GM23248 (cell line): ENCODE measurements at places on chromosomes 16 and 17. TPM values are rescaled to one million over a fixed set of nuclear protein-coding genes. Genes with fewer than 3 reads are reported as not detected.

GRCh38 chr17:75633486-75634375, 497 bp downstream of the SMIM5 start:
- H3K27me3 ChIP-seq = no peaks in the 10 kb centered on the region
- peak overlapping the region; percentile 73 for H3K27ac ChIP-seq
- peaks cover 13% of the 10 kb centered on the region for H3K4me1 ChIP-seq
- H3K36me3 ChIP-seq = no peaks in the 10 kb centered on the region

DNA sequence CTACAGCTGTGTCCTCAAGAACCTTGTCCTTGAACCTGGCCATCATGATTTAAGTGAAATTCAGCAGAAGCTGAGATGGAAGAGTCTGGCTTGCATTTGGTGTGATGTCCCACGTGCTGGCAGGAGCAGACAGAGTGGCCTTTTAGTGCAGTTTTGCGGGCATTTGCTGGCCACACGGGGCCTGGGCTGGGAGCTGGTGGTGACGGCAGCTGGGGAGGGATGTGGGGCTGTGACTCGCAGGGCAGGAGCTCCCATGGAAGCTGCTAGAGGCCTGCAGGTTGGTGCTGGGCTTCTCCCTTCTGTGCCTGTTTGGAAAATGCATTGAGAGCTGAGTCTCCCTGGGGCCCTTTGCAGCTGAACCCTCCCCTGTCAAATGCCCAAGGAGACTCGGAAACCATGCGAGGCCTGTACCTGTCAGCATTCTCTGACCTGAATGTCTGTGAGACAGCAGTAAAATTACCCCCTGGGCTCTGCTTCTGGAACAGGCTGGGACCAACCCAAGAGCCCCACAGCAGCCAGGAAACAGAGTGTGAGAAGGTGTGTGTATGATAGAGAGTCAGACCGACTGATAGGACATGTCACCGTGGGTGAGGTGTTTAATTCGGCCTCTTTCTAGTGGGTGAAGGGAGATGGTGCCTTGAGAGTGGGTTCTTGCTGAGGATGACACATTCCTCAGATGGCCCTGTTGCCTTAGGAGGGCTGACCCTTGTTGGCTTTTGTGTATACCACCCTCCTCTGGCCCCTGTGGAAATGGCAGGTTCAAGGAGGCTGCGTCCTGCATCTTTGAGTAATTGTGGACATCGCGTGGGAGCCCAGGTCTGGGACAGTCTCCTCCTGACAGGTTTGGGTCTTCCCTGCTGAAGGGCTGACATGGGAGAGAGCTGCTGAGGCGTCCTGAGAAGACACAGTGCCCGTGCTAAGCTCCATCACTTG, 145.5 kb downstream of the MSI2 start:
- no peak overlapping the region for H3K4me3 ChIP-seq
- H3K27me3 ChIP-seq = no peaks in the 10 kb centered on the region
- H3K27ac ChIP-seq = no peak overlapping the region
- H3K36me3 ChIP-seq = no peaks in the 10 kb centered on the region
- DNase-seq = no peak

DNA sequence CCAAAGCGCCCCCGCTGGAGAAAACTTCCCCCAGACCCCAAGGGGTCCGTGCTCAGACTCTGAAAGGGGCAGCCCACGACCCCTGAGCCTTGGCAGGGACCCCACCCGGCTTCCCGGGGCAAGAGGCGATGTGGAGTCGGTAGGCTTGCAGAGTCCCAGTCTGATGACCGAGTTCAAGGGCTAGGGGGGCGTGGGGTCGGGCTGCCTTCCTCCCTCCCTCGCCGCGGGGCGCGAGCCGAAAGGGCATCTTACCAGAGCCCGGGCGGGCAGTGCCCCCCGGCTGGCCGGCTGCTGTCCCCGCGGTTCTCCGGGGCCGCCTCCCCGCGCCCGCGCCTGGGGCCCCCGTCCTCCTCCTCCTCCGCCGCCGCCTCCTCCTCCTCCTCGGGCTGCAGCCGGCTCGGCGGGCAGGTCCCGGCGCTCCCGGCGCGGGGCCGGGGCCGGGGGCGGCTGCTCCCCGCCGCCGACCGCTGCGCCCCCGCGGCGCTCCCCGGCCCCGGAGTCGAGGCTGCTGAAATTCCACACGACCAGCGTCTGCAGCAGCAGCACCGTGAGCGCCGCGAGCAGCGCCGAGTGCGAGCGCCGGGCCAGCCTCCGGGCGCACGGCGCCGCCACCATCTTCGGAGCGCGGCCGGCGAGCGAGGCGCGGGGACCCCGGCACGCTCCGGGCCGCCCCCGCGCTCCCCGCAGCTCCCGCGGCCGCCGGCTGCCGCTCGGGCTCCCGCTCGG, 415 bp downstream of the XYLT1 start:
- peak overlapping the region; percentile 90 for H3K4me3 ChIP-seq
- H3K36me3 ChIP-seq = no peaks in the 10 kb centered on the region
- H3K27me3 ChIP-seq = no peaks in the 10 kb centered on the region
- H3K4me1 ChIP-seq = peaks cover 33% of the 10 kb centered on the region

DNA sequence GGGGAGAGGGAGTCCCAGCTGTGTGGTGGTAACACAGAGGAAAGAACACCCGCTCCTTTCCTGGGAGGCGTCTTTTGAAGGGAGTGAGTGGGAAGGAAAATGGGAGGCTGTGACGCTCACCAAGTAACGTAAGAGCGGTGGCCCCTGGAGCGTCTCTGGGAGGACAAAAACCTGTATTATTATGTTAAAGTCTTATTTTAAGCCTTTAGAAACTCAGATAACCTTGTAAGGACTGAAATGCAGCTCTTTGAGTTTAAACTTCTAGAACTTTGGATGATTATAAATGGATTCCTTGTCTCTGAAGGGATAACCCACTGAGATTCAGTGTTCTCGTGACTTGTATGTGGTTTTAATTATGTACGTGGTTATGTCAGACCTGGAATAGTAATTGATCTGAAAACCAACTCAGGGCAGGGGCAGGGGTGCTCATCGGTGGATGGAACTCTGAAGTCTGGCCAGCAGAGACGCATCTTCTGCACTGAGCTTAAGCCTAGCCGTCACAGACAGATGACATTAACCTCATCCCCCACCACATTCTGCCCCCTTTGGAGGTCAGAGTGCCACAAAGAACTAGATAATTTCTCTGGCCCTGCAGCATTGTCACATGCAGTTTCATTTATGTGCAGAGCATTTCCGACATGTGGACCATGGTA, 41.8 kb upstream of the SLC12A3 start:
- DNase-seq = no peak
- no peaks in the 10 kb centered on the region for H3K27me3 ChIP-seq
- peaks cover 4% of the 10 kb centered on the region; the same call in 1 of the 2 replicates for H3K36me3 ChIP-seq
- no peak overlapping the region for H3K4me3 ChIP-seq

DNA sequence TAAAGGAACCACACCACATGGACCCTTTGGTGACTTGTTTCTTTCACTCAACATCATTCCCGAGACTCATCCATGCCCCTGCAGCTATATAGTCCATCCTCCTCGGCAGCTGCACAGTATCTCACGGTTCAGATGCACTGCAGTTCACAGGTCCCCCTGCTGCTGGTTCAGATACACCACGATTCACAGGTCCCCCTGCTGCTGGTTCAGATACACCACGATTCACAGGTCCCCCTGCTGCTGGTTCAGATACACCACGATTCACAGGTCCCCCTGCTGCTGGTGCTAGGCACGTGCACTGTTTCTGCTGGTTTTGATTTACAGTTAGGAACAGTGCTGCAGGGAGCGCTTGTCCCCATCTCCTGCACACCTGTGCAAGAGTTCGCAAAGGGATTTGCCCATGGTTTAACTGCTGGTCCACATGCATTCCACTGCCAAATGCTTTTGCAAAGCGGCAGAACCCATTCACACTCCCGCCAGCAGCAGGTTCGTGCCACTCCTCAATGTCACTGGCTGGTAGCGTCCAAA, 3.8 kb downstream of the HSDL1 start:
- no peak overlapping the region for H3K27ac ChIP-seq
- H3K27me3 ChIP-seq = no peaks in the 10 kb centered on the region
- no peak overlapping the region for H3K4me3 ChIP-seq
- DNase-seq = no peak
- H3K36me3 ChIP-seq = no peaks in the 10 kb centered on the region

Gene ZNF19
- 1.3 and 1.4 TPM in 2 replicates for total RNA-seq

DNA sequence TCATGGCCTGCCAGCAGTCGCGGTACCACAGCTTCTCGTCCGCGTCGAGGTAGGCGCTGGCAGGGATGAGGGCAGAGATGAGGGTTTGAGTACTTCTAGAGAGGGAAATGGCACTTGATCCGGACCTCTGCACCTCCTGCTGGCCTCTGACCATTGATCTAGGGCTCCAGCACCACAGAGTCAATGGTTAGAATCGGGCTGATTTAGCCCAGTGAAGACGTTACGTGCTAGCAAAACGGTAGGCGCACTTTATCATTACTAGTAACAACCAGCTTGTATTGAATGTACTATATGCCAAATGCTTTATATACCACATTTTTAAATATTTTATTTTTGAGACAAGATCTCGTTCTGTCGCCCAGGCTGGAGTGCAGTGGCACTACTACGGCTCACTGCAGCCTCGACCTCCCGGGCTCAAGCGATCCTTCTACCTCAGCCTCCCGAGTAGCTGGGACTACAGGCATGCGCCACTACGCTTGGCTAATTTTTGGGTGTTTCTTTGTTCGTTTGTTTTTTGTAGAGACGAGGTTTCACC, 526 bp downstream of the TSNAXIP1 start:
- H3K27ac ChIP-seq = peak overlapping the region; percentile 35
- DNase-seq = no peak
- no peaks in the 10 kb centered on the region for H3K36me3 ChIP-seq
- peak overlapping the region; percentile 93 for H3K4me3 ChIP-seq
- H3K4me1 ChIP-seq = peaks cover 7% of the 10 kb centered on the region
- no peaks in the 10 kb centered on the region for H3K27me3 ChIP-seq

- no peak for DNase-seq
- H3K27me3 ChIP-seq = peaks cover 23% of the 10 kb centered on the region
- H3K4me3 ChIP-seq = no peak overlapping the region
- H3K36me3 ChIP-seq = no peaks in the 10 kb centered on the region
- no peaks in the 10 kb centered on the region for H3K4me1 ChIP-seq
- no peak overlapping the region for H3K27ac ChIP-seq
Observed at GRCh38 chr16:85824161-85825135, 25.0 kb downstream of the COX4I1 start.

DNA sequence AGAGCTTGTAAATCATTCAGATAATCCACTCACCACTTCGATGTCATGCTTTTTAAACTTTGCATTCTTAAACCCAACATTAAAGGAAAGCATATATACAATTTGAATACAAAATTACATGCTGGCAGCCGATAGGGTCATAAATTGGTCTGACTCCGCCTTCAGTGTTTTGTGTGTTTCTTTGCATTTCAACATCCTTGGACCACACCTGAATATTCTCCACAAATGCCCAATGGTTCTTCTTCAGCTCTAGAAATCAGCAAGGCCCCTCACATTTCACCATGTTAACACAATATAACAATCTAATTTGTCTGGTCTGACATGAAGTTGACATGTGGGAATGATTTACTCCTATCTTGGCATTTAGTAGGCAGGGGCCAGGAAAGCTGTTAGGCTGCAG, 17.1 kb downstream of the SETD6 start:
- peaks cover 73% of the 10 kb centered on the region for H3K36me3 ChIP-seq
- H3K4me1 ChIP-seq = no peaks in the 10 kb centered on the region
- no peaks in the 10 kb centered on the region for H3K27me3 ChIP-seq
- no peak overlapping the region for H3K27ac ChIP-seq
- H3K4me3 ChIP-seq = no peak overlapping the region

DNA sequence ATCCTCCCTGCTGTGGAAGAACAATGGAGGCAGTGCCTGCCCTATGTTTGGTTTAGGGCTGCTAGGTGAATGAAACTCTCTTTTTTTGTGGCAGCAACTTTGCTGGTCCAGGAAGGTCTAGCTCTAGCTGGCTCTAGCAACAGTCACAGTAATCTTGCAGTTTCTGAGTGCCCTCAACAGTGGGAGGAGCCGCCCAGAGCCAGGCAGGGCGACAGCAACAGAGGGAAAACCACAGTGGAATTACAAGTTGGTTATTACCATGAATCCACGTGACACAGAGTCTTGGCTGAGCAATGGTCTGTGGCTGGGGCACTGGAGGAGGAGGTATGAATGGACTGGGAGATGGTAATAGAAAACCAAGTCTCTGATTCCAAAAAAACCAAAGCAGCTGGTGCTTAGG, 10.3 kb downstream of the HSPB9 start:
- peak overlapping the region; percentile 75 for H3K27ac ChIP-seq
- peaks cover 14% of the 10 kb centered on the region; the same call in 1 of the 2 replicates for H3K36me3 ChIP-seq
- H3K4me1 ChIP-seq = peaks cover 40% of the 10 kb centered on the region
- H3K27me3 ChIP-seq = no peaks in the 10 kb centered on the region

Gene GAN
- 5.7 and 5.8 TPM in 2 replicates for total RNA-seq

DNA sequence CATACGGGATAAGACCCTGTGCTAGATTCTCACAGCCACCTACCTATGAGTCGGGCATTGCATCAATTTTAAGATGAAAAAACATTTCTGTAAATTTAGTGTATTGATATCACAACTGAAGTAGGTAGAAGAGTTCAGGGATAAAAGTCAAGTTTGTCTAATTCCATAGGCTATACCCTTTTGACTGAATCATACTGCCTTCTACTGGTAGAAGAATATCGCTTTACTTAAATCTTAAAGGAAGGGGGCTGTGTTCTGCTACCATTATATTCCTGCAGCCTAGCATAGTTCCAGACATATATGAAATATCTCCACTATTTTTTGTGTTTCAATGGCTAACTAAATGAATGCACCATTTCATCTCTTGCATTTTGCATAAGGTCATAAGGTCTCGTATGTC, 1128.6 kb downstream of the CDH8 start:
- H3K4me3 ChIP-seq = no peak overlapping the region
- H3K27ac ChIP-seq = no peak overlapping the region
- no peak for DNase-seq
- H3K4me1 ChIP-seq = no peaks in the 10 kb centered on the region

Gene SDK2
- under 0.01 TPM in 1 of 2 replicates, not detected in the other for total RNA-seq

- no peaks in the 10 kb centered on the region for H3K36me3 ChIP-seq
- H3K27ac ChIP-seq = no peak overlapping the region
- no peak overlapping the region for H3K4me3 ChIP-seq
- no peaks in the 10 kb centered on the region for H3K27me3 ChIP-seq
- DNase-seq = no peak
Observed at GRCh38 chr16:67760956-67761230, 41.8 kb upstream of the GFOD2 start.

Gene IGF2BP1
- 4.3 and 5.7 TPM in 2 replicates for total RNA-seq

DNA sequence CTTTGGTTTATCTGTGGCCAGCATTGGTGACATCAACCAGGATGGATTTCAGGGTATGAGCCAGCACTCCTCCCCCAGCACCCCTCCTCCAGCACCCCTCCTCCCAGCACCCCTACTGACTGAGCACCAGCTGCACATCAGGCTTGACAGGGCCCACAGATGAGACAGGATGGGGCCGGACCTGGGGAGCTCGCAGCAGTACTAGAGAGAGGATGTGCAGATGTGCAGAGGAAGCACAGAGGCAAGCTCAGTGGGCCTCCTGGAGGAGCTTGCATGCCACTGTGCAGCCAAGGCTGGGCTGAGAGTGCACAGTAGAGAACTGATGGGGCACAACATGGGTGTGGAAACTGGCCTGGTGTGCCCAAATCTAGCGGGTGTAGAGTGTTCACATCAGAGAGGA, 16.2 kb downstream of the ITGA3 start:
- DNase-seq = no peak
- peaks cover 5% of the 10 kb centered on the region; the same call in 1 of the 2 replicates for H3K4me1 ChIP-seq
- H3K4me3 ChIP-seq = no peak overlapping the region
- peaks cover 80% of the 10 kb centered on the region for H3K36me3 ChIP-seq
- H3K27me3 ChIP-seq = no peaks in the 10 kb centered on the region

Gene HBA2
- not detected in 2 replicates for total RNA-seq

- H3K27me3 ChIP-seq = no peaks in the 10 kb centered on the region
- DNase-seq = no peak
- H3K4me3 ChIP-seq = no peak overlapping the region
- no peaks in the 10 kb centered on the region for H3K36me3 ChIP-seq
- no peaks in the 10 kb centered on the region for H3K4me1 ChIP-seq
- no peak overlapping the region for H3K27ac ChIP-seq
Observed at GRCh38 chr16:72029567-72030271, 21.2 kb downstream of the DHODH start.

Gene ZG16
- total RNA-seq = not detected in 2 replicates
